ENCODE measurements at places on chromosomes 4 and X.

- no peak for DNase-seq
These were observed 101.5 kb downstream of the DHX15 start for GRCh38 chr4:24482871-24483270.

- DNase-seq: no peak
These were observed 111.5 kb downstream of the ASB9 start for GRCh38 chrX:15158350-15158735.

DNA sequence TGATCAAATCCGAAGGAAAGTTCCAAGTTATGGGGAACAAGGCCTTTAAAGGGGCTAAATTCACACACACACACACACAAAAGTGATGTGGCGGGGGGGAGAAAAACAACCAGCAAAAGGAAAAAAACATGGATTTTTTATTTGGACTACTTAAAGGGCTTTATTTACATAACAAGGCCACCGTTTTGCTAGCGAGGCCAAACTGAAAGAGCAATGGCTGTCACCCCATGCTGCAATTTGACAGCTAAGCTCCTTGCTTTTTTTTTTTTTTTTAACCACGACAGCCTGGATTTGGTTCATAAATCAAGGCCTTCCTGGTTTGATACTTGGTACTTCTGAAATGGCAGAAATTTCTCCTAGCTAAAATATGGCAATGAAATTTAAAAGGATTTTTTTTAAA, 99.6 kb upstream of the PTCHD1 start:
- DNase-seq: no peak

- DNase-seq: no peak
These were observed 194.4 kb upstream of the HS3ST1 start for GRCh38 chr4:11622961-11623725.

GRCh38 chr4:5926598-5926997, 33.7 kb upstream of the CRMP1 start:
- DNase-seq: no peak

DNA sequence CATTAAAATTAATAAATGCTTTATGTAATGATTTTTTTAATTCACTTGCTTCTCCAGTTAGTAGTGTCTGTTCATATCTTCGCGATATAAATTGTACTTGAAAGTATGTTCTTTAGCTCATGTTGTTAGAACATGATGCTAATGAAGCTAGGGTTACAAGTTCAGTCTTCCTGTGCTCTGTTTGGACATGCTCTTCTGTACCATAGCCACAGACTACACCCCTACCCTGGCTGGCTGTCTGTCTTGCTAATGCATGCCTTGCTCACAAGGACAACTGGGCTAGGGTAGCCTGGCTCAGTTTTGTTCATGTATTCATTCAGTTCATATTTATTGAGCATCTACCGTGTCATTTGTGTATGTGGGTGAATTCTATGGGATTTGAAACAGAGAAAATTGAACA, 50.8 kb upstream of the MTMR1 start:
- no peak for DNase-seq

DNA sequence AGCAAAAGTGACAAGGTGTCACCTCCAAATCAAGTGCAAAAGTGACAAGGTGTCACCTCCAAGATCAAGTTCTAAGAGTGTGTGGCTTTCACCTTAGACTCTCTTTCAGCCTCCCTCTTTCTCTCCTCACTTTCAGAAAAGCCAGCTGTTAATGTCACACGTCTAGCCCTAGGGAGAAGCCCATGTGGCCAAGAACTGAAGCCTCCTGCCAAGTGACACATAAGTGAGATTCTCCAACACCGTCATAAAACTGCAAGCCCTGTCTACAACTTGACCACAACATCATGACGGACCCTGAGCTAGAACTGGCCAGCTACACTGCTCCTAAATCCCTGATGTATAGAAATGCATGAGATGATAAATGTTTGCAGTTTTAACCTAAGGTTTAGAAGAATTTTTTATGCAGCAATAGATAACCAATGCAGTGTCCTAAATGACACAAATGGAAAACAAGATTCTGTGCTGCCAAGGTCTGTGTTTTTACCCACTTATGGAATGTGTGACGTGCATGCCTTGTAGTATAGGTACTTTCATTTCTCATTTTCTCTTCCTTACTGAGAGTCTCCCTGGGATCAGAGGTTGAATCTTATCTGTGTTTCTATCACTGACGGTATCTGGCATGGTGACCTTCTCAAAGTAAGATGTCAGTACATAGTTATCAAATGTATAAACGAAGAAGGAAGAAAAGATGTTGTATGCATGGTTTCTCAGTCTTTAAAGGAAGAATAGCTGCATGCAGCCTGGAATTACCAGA, 25.0 kb downstream of the NLGN4X start:
- DNase-seq: no peak

DNA sequence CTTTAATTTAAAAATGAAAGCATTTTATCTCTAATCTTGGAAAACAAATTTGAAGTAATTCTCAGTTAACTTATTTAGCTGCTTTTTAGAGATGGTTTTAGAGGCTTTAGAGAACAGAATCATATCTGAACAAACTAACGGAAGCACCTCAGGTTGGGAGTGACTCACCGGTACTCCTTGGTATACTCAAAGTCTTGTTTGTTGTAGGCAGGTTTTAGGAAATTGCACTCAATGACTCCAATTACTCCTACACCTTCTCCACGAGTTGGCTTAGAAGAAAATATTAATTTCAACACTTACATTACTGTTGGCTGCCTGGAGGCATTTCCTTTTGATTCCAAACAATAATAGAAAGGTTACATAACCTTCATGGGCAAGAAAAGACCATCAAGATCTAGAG, 23.6 kb downstream of the MORC4 start:
- DNase-seq: no peak

GRCh38 chr4:168537571-168537970, 40.7 kb downstream of the PALLD start:
- DNase-seq: no peak

- no peak for DNase-seq
These were observed 27.9 kb downstream of the SLC4A4 start for GRCh38 chr4:71366766-71367165.

- DNase-seq: no peak
These were observed 81.8 kb upstream of the RBPJ start for GRCh38 chr4:26238778-26239679.

- no peak for DNase-seq
These were observed 379.6 kb downstream of the ARHGAP24 start for GRCh38 chr4:85854546-85854945.

GRCh38 chr4:1991087-1991486, 17.7 kb downstream of the NELFA start:
- no peak for DNase-seq

- no peak for DNase-seq
These were observed 100.8 kb upstream of the PLS3 start for GRCh38 chrX:115459883-115460880.

DNA sequence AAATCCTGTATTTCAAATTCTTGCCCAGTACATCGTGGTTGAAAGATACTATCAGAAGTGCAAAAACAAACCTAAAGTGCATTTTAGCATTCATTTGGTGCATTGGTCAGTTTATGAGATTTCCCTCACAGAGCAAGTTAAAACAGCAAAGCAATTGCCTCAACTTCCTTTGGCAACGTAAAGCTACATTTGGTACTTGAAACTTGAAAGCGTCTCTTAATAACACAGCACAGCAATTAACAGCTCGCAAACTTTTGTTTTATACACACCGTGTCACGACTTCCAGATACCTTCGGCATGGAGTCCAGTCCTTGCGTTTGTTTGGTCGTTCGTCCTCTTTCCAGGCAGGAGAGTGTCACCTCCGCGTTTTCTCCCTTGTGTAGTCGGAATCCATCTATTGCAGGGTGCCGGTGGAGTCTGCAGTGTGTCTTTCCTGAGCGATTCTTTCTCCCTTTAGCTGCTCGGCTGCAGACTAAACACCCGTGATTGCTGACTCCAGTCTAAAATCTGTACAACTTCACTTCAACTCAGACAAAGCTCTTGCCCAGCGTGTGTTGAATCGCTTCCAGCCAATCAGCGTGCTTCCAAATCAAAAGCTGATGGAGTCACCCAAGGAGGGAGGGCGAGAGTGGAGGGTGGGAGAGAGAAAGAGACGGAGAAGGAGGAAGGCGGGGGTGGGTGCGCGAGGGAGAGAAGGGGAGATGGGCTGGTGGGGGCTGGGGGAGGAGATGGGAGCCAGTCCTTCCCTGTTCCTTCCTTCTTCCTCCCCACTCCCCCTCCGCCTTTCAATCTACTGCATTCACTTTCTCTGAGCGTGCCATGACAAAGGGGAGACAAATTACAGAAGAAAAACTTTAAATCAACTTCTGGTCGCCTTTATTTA, at the start of gene PCDH18:
Gene PCDH18, minus strand, starts transcription at position 509 of the 883 bp plus-strand sequence. Its CDS starts 406 bp downstream, at position 103.
- DNase-seq: no peak

- DNase-seq: no peak
These were observed 132.2 kb downstream of the VEGFC start for GRCh38 chr4:176660561-176660960.

GRCh38 chr4:83716874-83717273, 181.0 kb downstream of the GPAT3 start:
- DNase-seq: no peak

GRCh38 chrX:1242891-1243402, 25.7 kb upstream of the CSF2RA start:
- no peak for DNase-seq

DNA sequence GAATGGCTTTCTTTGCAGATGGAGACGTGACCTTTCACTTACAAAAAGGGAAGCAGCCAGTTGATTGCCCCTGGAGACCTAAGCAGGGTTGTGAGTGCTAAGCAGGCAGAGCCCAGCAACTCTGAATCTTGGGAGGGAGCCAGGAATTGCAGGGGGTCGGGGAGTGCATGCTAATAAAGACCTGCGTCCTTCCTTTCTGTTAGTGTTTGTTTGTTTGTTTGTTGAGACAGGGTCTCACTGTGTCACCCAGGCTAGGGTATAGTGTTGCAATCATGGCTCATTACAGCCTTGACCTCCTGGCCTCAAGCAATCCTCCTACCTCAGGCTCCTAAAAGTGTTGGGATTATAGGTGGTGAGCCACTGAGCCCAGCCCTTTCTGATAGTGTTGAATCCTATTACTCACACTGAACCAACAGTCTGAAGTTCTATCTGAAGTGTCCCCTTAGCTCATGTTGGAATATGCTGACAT, 137.4 kb downstream of the CEP135 start:
- no peak for DNase-seq

GRCh38 chrX:82816562-82816961, 691.5 kb upstream of the POU3F4 start:
- no peak for DNase-seq

- no peak for DNase-seq
These were observed 38.2 kb downstream of the MAGED1 start for GRCh38 chrX:51931566-51932150.

DNA sequence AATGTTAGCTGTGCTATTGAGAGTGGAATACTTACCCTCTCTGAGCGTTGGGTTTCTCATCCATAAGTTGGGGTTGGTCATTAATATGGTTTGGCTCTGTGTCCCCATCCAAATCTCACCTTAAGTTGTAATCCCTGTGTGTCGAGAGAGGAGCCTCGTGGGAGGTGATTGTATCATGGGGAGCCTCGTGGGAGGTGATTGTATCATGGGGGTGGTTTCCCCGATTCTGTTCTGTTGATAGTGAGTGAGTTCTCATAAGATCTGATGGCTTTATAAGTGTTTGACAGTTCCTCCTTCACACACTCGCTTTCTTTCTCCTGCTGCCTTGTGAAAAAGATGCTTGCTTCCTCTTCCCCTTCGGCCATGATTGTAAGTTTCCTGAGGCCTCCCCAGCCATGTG, 391.1 kb downstream of the FAM133A start:
- DNase-seq: no peak

- no peak for DNase-seq
These were observed 18.0 kb downstream of the PPEF1 start for GRCh38 chrX:18725310-18725943.

DNA sequence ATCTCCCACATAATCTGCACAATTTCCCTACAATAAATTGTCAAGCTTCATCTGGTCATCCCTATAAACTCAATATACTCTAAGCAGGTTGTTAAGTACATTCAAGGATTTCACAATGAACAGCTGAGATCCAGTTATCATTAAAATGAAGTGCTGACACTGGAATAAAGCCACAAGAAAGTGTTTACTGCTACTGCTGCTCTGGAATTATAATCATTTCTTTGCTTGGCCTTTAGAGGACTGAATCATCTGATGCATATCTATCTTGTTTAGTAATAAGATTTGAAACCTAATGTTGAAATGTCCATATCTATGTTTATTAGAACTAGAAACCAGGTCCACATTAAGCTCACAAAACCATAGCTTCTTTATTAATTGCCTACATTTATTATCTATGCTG, 338.6 kb upstream of the ZFP42 start:
- DNase-seq: no peak

- no peak for DNase-seq
These were observed 930.7 kb downstream of the CCSER1 start for GRCh38 chr4:91057871-91058270.

- DNase-seq: no peak
These were observed 17.8 kb downstream of the TBC1D1 start for GRCh38 chr4:37908488-37909331.

DNA sequence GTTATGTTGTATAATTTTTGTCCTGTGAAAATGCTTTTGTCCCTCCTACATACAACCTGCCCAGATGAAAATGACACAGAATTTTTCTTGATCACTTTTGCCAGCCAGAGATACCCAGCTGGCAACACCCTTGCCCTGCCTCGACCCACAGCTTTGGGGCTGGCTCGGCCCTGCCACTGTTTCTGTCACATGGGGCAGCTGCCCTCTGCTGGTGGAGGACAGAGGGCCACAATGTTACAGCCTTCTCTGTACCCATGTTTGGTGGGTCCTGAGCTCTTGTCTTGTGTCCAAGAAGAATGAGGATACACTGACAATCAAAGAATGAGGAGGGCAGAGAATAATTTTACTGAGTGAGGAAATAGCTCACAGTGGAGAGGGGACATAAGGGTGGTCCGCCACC, 31.1 kb downstream of the BMP15 start:
- no peak for DNase-seq

GRCh38 chr4:114472269-114473032, 126.2 kb upstream of the UGT8 start:
- no peak for DNase-seq

DNA sequence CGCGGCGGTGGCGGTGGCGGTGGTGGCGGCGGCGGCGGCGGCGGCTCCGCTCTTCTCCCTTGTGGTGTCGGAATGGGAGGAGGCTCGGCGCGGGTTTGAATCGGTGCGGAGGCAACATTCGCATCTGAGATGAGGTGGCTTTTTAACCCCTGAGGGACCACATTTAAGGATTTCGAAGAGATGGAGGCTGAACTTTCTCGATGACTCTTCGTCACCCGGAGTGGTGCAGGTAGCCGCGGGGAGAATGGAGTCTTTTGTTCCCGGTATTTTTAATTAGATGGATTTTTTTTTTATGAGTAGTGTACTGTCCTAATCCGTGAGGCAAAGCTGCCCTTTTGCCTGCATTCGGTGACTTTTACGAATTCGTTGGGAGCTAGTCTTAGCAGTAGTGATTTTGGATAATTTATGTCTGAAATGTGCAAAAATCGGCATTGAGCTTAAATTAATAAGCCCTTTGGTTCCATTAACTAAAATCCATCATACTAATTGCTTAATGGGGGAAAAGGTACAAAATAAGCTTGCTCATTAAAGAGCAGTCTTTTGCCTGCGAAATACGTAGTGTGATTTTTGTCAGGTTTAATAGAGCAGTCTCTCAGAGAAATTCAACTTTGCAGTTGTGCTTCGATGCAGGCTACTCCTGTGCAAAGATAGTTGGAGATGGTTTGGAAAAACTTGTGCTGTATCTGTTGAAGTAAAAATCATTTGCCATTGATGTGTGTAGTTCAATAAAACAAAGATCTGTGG, 206.2 kb downstream of the TENM3 start:
- no peak for DNase-seq

GRCh38 chr4:7337196-7338058, 97.3 kb downstream of the PSAPL1 start:
- no peak for DNase-seq

- no peak for DNase-seq
These were observed 74.5 kb downstream of the UCHL1 start for GRCh38 chr4:41331224-41331623.

- DNase-seq: no peak
These were observed 14.2 kb downstream of the ZNF185 start for GRCh38 chrX:152912106-152912505.
